Activated CD4-positive, alpha-beta memory T cell treated with anti-CD3 and anti-CD28 coated beads for 36 hours (primary cell): ENCODE measurements at places on chromosomes 6 and 20. TPM values are rescaled to one million over a fixed set of nuclear protein-coding genes. Genes with fewer than 3 reads are reported as not detected.

DNA sequence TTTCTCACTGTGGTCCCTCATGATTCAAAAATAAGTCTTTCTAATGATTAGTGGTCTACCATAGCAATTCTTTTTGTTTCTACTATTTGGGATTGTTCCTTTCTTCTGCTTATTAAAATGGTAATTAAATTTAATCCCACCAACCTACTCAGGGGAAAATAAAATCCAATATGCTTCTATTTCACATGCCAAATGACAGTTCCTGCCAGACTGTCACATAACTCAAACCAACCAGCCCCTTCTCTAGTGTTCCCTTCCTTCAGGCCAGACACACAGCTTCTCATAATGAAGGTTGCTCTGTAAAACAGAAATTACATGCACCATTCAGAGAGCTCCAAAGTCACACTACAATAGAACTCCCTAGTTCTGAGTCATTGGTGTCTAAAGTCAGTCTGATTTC is 23.2 kb downstream of the PAK5 start:
- H3K36me3 ChIP-seq: no peaks in the 10 kb centered on the region
- H3K4me1 ChIP-seq: no peaks in the 10 kb centered on the region
- H3K4me3 ChIP-seq: no peak overlapping the region
- H3K27me3 ChIP-seq: no peaks in the 10 kb centered on the region

DNA sequence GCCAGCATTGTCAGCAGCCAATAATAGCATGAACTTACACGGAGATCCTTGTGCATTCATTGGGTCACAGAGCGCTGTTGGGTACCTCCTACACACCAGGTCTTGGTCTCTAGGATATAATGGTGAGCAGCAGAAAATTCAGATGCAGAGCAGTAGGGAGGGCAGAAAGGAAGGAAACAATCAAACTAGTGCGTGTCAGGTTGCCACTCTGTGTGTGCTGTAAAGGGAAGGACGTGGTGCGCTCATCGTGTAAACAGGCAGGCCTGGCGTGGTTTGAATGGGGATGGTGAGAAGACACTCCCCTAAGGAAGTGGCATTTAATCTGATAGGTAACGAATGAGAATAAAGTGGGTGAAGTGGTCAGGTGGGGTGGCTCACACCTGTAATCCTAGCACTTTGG is 336.4 kb downstream of the CDH26 start:
- no peak overlapping the region for H3K4me3 ChIP-seq
- no peaks in the 10 kb centered on the region for H3K4me1 ChIP-seq
- no peaks in the 10 kb centered on the region for H3K27me3 ChIP-seq
- H3K27ac ChIP-seq: no peak overlapping the region

Gene BLTP3A
- 14.1 TPM for total RNA-seq

DNA sequence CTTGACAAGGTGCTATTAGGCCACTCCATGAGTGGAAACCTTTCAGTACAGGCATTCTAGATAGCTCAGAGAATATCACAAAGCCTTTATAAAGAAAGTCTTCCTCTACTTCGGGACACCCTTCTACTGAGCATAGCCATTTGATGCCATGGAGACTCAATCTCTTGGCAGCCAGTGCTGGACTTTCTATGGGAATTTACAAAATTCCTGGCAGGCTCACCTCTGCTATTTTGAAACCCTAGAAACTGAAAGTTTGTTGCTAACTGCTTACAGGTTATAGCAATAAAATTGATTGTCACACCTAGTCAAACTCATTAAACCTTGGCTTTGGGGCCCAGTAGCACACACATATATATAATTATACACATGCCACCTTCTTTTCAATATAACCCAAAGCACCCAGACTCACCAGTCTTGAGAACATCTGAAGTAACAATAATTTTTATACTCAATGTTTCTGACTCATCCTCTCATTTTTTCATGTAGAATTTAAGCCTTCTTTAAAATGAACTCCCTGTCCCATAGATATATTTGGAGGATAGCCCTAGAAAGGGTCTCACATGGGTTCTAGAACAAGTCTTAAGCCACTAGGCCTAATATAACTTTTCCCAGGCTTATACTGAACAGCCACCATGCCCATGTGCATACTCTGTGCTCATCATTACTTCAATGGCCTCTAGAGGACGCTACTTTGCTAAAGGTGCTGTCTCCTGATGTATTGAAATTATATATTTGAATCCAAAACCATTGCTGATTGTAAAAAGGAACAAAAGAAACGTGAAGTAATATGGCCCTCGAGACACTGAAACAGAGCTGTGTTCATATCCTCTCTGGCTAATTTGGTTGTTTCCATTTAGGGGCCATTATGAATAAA is 368.1 kb upstream of the MARCKS start:
- no peaks in the 10 kb centered on the region for H3K36me3 ChIP-seq
- DNase-seq: no peak
- H3K4me3 ChIP-seq: no peak overlapping the region
- no peak overlapping the region for H3K27ac ChIP-seq
- H3K4me1 ChIP-seq: no peaks in the 10 kb centered on the region

DNA sequence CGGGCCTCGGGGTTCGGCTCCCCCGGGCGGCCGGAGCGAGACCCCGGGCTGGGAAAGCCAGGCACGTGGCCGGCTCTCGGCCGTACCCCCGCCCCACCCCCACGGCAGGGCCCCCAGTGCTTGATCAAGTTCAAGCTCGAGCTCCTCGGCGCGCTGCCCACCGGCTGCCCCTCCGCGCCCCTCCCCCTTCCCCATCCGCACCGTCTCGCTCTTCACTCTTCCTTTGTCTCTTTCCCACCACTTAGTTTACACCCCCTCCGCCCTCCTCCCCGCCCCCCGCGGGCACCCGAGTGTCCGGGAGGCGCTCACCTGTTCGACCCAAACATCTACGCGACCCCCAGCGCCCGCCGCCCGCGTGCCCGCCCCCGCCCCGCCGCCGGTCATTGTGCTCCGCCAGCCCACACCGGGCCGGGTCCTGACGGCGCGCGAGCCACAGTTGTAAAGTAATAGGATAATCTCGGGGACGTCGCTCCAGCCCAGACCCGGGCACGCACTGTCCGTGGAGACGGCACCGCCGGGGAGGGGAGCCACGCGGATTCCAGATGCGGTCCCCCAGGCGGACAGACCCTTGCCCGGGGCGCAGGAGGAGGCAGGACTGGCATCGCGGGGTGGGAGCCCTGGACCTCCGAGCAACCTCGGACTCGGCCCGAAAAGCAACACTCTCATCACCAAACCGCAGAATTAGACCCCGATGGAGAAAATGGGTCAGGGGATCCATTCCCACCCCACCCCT is 100.7 kb downstream of the NOL4L start:
- peaks cover 5% of the 10 kb centered on the region for H3K36me3 ChIP-seq
- H3K4me3 ChIP-seq: peak overlapping the region; percentile 86
- H3K27ac ChIP-seq: peak overlapping the region; percentile 49
- peak; percentile 42 for DNase-seq

Gene SMIM8
- 8.1 TPM for total RNA-seq

DNA sequence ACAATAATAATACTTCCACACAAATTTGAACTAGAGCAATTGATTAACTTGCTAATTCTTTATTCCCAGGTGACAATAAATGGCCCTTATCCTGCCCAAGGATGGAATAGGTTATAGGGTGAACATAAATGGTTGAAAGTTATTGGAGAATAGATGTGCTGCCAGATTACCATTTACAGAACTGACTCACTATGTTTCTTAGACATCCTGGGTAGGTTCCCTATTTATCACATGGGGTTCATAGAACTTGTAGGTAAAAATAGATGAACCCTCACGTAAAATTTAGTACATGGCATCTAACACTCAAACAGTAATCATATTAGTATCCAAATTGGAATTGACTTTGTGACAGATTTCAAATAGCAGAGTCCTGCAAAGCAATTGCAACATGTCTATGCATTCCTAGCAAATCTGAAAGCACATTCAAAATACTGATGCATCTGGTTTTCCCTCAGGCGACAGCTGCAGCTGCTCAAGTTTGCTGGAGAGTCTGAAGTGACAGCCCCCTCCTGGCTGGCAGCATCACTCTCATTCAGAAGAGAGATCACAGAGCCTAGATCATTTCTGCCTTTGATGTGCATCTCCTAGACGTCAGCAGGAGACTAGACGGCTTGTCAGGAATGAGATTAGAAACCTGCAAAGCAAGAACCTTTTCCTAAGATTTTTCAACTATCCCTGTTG is 80.2 kb upstream of the RNF217 start:
- no peaks in the 10 kb centered on the region for H3K36me3 ChIP-seq
- H3K4me1 ChIP-seq: peaks cover 2% of the 10 kb centered on the region
- no peak overlapping the region for H3K27ac ChIP-seq
- H3K27me3 ChIP-seq: peaks cover 2% of the 10 kb centered on the region
- no peak for DNase-seq

Gene YTHDF1
- total RNA-seq: 32.9 TPM

GRCh38 chr6:157954150-157955117 is 27.2 kb upstream of the SYNJ2 start:
- H3K27ac ChIP-seq: no peak overlapping the region
- H3K4me3 ChIP-seq: no peak overlapping the region

GRCh38 chr6:105713474-105714118 is 310.7 kb upstream of the PREP start:
- H3K4me1 ChIP-seq: no peaks in the 10 kb centered on the region
- H3K36me3 ChIP-seq: peaks cover 11% of the 10 kb centered on the region
- no peak for DNase-seq
- peaks cover 7% of the 10 kb centered on the region for H3K27me3 ChIP-seq
- H3K4me3 ChIP-seq: no peak overlapping the region

DNA sequence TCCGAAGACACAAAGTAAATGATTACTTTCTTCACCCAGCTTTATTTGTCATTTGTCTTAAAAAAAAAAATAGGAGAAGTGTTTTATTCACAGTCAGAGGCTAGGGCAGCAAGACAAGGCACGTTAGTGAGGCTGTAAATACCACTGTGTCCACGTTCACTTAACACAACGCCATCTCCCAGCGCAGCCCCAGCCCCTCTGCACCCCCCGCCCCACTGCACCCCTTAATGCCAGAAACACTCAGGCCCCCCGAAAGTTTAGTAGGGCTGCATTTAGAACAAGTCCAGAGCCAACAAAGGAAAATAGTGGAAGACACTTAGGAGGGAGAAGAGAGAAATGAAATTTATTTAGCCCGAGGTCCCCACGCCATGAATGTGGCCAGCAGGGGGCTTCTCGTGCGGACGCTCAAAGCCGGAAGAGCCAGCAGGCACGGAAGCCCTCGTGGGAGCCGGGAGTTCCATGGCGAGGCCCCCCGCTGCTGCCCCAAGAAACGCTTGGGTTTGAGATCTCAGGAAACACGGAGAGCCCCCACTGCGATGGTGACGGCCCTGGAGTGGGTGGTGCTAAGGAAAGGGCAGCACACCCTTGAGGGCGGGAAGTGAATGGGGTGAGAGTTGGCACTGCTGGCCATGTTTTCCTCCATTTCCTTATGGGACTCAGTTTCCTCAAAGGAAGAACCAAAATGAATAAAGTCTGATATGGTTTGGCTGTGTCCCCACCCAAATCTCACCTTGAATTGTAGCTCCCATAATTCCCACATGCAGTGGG is 50.2 kb downstream of the IYD start:
- H3K4me3 ChIP-seq: peak overlapping the region; percentile 50
- peak; percentile 57 for DNase-seq
- H3K27ac ChIP-seq: peak overlapping the region; percentile 67
- peaks cover 23% of the 10 kb centered on the region for H3K27me3 ChIP-seq
- H3K36me3 ChIP-seq: no peaks in the 10 kb centered on the region

GRCh38 chr6:159168536-159169192 is 536 bp upstream of the FNDC1 start:
- H3K4me1 ChIP-seq: peaks cover 15% of the 10 kb centered on the region
- no peak overlapping the region for H3K27ac ChIP-seq
- H3K27me3 ChIP-seq: peaks cover 73% of the 10 kb centered on the region
- H3K36me3 ChIP-seq: no peaks in the 10 kb centered on the region
- no peak for DNase-seq

GRCh38 chr6:152293404-152293803 is 343.8 kb downstream of the SYNE1 start:
- H3K4me1 ChIP-seq: peaks cover 11% of the 10 kb centered on the region
- no peak for DNase-seq
- peaks cover 11% of the 10 kb centered on the region for H3K36me3 ChIP-seq
- H3K27me3 ChIP-seq: no peaks in the 10 kb centered on the region

Gene DEF6
- total RNA-seq: 103 TPM

Gene TMEM14C
- total RNA-seq: 87.6 TPM

- H3K36me3 ChIP-seq: no peaks in the 10 kb centered on the region
- no peak overlapping the region for H3K27ac ChIP-seq
- no peak overlapping the region for H3K4me3 ChIP-seq
- peaks cover 2% of the 10 kb centered on the region for H3K4me1 ChIP-seq
- H3K27me3 ChIP-seq: peaks cover 68% of the 10 kb centered on the region
- no peak for DNase-seq
These were observed 6.8 kb downstream of the TFAP2B start for GRCh38 chr6:50825375-50826036.

Gene PKHD1
- 0.02 TPM for total RNA-seq

DNA sequence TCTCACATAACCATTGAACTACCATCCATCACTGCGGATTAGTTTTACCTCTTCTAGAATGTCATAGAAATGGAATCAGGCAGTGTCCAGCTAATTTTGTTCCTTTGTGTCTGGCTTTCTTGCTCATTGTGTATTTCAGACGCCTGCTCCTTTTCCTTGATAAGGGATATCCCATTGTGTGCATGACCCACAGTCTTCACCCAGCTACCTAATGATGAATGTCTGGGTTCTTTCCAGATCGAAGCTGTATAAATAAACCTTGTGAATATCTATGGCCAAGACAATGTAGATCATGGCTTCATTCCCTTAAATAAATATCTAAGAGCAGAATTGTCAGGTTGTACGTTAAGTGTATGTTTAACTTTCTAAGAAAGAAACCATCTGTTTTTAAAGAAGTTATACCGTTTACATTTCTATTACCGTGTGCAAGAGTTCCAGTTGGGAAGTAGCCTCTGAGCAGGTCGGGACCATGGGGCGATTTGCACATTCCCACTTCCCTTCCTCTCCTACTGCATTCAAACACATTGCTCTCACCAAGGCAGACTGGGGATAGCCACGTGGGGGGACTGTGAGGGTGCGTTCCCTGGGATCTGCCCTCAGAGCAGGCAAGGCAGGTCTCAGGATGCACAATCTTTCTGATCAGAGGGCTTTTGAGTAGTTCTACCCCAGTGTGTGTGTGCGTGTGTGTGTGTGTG is 13.1 kb downstream of the CD93 start:
- no peak overlapping the region for H3K4me3 ChIP-seq
- no peak for DNase-seq
- no peaks in the 10 kb centered on the region for H3K36me3 ChIP-seq
- H3K4me1 ChIP-seq: no peaks in the 10 kb centered on the region
- H3K27ac ChIP-seq: no peak overlapping the region
